ENCODE measurements at places on chromosomes 1 and 21.

DNA sequence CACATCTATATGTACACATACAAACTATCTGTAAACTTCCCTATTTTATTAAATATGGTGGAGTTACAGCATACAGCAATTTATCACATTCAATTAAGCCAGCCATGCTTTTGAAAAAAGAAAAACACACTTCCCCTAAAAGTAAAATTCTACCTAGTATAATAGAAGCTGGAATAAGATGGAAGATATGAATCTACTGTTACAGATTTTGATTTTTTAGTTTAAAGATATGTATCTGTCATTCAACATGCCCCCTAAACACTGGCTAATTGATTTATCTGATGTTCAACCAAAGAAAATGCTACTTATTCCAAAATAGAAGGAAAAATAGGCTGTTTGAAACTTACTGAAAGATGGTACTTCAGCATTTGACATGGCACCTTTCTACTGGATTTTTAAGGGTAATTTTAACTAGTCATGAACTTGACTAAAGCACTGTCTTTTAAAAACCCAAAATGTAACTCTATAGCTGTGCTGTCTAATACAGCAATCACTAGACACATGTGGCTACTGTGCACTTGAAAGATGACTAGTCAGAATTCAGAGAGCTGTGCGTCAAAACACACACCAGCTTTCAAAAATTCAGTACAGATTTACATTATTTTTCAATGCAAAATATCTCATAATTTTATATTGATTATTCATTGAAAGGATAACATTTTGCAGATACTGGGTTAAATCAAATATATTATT lies 25.0 kb downstream of the NRIP1 start:
- no peak overlapping the region for H3K4me3 ChIP-seq
- H3K27ac ChIP-seq = no peak overlapping the region
- no peak for DNase-seq
- peaks cover 14% of the 10 kb centered on the region for H3K36me3 ChIP-seq

DNA sequence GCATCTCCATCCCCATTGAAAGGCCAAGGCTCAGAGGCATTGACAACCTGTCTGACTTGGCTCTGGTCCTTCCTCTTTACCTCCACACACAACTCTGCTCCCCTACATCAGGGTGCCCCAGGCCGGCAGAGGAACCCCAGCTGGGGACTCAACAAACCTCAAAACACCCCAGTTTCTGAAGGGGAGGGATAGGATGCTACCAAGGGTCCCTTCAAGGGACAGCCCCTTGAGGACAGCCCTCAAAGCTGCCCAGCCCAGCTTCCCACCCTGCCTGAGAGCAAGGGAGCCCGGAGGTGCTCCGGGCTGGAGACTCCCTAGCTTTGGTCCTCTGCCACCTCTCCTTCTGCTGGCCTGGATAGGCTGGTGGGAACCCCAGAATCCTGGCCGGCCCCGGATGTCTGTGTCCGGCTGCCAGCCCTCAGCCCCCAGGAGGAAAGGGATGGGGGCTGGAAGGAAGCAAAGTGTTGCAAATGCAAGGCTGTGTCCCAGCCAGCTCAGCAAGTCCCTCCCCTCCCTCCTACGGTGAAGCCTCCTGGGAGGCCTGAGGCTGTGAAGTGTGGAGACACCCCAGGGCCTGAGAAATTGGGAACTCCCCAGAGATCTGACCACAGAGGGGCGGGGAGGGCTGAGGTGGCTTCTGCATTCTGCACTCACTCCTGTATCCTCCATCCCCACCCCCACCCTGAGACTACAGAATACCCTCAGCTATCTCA lies 1.1 kb upstream of the MARCKSL1 start:
- peaks cover 35% of the 10 kb centered on the region for H3K4me1 ChIP-seq
- H3K4me3 ChIP-seq = peak overlapping the region; percentile 50
- DNase-seq = peak; percentile 59
- peaks cover 18% of the 10 kb centered on the region for H3K36me3 ChIP-seq
- no peaks in the 10 kb centered on the region for H3K27me3 ChIP-seq

DNA sequence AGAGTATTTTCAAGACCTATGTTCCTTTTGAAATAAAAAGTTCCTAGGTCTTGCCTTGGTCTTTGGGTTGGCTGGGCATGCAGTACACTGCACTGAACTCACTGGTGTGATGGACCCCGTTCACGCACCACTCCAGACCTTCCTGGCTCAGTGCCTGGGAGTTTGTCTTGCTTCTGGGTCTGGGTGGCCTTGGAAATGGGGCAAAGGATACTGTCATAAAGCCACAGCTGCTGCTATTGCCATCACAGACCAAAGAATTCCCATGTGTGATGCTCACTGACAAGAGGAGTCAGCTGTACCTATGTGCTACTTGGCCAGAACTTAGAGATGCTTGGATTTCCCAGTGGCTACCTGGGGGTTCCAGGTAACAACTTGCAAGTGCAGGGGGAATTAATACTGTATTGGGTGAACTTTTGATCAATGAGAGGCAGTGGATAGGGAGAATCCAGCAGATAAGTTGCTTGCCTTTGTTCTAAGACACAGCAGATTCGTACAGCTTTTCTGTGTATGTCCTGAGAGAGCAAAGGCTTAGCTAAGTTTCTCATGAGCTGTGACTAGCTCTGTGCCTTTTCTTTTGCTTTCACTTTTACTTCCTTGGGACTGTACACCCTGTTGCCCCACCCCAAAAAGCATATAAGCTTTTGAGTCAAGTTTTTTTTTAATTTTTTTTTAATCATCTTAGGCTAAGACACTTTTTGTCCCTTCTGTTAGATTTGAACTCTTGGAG lies 115.3 kb downstream of the RUNX1 start:
- peaks cover 83% of the 10 kb centered on the region for H3K4me1 ChIP-seq
- peaks cover 25% of the 10 kb centered on the region for H3K36me3 ChIP-seq
- H3K27me3 ChIP-seq = no peaks in the 10 kb centered on the region
- peak; percentile 37 for DNase-seq

DNA sequence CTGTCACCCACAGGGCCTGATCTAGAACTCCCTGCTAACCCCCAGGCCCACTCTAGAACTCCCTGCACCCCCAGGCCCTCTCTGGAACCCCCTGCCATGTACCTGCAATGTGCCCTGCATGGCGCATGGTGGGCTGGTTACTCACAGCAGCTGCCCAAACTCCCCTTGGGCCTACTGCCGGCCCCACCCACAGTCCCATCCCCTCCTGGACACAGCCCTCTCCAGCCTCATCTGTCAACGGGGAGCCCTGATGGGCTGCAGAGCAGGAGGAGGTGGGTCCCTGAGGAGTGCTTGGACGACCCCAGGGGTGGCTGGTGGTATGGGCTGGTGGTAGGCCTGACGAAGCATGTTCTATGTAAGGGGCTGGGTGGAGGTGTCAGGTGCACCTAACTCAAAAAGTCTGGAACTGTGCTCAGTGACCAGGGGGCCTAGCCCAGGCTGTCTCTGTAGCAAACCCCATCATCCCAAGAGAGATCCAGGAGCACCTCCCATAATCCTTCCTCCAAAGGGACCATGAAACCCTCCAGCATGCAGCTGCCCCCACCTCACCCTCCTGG lies 19.0 kb upstream of the PRSS38 start:
- H3K27me3 ChIP-seq = peaks cover 7% of the 10 kb centered on the region
- no peak overlapping the region for H3K4me3 ChIP-seq
- no peak for DNase-seq
- H3K4me1 ChIP-seq = no peaks in the 10 kb centered on the region
- H3K27ac ChIP-seq = no peak overlapping the region

DNA sequence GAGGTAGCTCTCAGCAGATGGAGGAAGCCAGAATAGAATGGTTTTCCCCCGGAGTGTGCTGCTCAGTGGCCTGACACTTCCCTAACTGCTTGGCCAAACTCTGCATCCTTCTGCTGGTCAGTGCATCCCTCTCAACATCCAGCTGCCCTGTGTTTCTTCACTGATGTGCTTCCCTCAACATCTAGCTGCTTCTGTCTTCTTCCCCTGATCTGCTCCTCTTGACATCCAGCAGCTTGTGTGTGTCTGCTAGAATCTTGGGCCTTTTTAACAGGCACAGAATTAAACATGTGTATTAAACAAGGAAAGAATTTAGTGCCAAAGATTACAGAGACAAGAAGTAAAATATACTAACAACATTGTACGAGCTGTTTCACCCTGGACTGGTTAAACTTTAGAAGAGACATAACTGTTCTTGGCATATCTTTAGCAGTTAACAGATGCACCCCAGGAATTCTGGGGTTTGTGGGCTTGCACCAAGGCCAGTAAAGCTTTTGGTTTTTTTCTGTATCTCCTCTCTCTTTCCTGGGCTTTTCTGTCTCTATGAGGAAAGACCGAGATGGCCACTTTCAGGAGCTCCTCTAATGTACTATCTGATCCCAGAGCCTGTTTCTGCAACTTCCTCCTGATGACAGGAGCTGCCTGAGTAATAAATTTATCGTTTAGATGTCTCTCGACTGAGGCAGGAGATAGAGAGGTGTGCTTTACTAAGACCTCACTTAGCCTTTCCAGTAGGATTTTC lies 34.8 kb upstream of the HSD3B1 start:
- H3K36me3 ChIP-seq = no peaks in the 10 kb centered on the region
- no peak for DNase-seq
- H3K4me3 ChIP-seq = no peak overlapping the region
- peaks cover 3% of the 10 kb centered on the region for H3K4me1 ChIP-seq

DNA sequence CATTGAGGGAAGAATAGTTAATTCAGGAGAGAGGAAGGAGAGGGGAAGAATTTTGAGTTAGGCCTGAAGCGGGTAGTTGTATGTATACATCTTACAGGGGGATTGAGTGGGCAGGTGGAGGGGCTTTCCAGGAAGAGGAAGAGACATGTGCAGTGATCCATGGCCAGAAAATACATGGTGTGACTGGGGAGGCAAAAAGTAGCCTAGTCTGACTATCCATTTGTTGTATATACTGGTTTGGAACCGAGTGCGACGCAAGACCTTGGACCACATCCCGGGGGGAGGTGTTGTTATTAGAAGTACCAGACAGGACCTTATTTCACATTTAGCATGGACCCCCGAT lies 158.3 kb downstream of the SDCCAG8 start:
- no peak overlapping the region for H3K4me3 ChIP-seq
- H3K27ac ChIP-seq = peak overlapping the region; percentile 44
- peaks cover 45% of the 10 kb centered on the region for H3K4me1 ChIP-seq
- H3K36me3 ChIP-seq = peaks cover 16% of the 10 kb centered on the region
- no peak for DNase-seq
- no peaks in the 10 kb centered on the region for H3K27me3 ChIP-seq

- peaks cover 7% of the 10 kb centered on the region for H3K4me1 ChIP-seq
- no peak for DNase-seq
- H3K27me3 ChIP-seq = no peaks in the 10 kb centered on the region
- H3K4me3 ChIP-seq = no peak overlapping the region
- peaks cover 38% of the 10 kb centered on the region for H3K36me3 ChIP-seq
- H3K27ac ChIP-seq = no peak overlapping the region
Observed at GRCh38 chr21:32308696-32309095, 10.0 kb downstream of the MRAP start.

GRCh38 chr1:201136355-201137023 lies 9.5 kb upstream of the ASCL5 start:
- no peak overlapping the region for H3K4me3 ChIP-seq
- no peak overlapping the region for H3K27ac ChIP-seq
- H3K4me1 ChIP-seq = no peaks in the 10 kb centered on the region
- H3K27me3 ChIP-seq = no peaks in the 10 kb centered on the region

GRCh38 chr1:222880587-222880986 lies 65.7 kb downstream of the DISP1 start:
- H3K4me1 ChIP-seq = peaks cover 11% of the 10 kb centered on the region
- H3K36me3 ChIP-seq = no peaks in the 10 kb centered on the region
- H3K27me3 ChIP-seq = no peaks in the 10 kb centered on the region
- DNase-seq = no peak

- H3K27ac ChIP-seq = no peak overlapping the region
- peaks cover 4% of the 10 kb centered on the region for H3K27me3 ChIP-seq
- no peak for DNase-seq
- no peaks in the 10 kb centered on the region for H3K4me1 ChIP-seq
- no peak overlapping the region for H3K4me3 ChIP-seq
Observed at GRCh38 chr1:30704271-30704670, 19.1 kb downstream of the MATN1 start.

GRCh38 chr1:154406572-154406879 lies 1.4 kb downstream of the IL6R start:
- peak overlapping the region; percentile 64 for H3K27ac ChIP-seq
- H3K27me3 ChIP-seq = peaks cover 6% of the 10 kb centered on the region
- peak overlapping the region; percentile 73 for H3K4me3 ChIP-seq
- peaks cover 71% of the 10 kb centered on the region for H3K4me1 ChIP-seq
- H3K36me3 ChIP-seq = no peaks in the 10 kb centered on the region
- DNase-seq = no peak

GRCh38 chr1:241641773-241642592 lies 1.8 kb upstream of the CHML start:
- no peak overlapping the region for H3K27ac ChIP-seq
- H3K27me3 ChIP-seq = no peaks in the 10 kb centered on the region
- H3K4me1 ChIP-seq = peaks cover 29% of the 10 kb centered on the region
- peaks cover 10% of the 10 kb centered on the region for H3K36me3 ChIP-seq

- no peaks in the 10 kb centered on the region for H3K36me3 ChIP-seq
- no peak for DNase-seq
- no peak overlapping the region for H3K4me3 ChIP-seq
- H3K4me1 ChIP-seq = no peaks in the 10 kb centered on the region
- H3K27me3 ChIP-seq = peaks cover 12% of the 10 kb centered on the region
Observed at GRCh38 chr1:213484333-213484732, 433.3 kb downstream of the RPS6KC1 start.

DNA sequence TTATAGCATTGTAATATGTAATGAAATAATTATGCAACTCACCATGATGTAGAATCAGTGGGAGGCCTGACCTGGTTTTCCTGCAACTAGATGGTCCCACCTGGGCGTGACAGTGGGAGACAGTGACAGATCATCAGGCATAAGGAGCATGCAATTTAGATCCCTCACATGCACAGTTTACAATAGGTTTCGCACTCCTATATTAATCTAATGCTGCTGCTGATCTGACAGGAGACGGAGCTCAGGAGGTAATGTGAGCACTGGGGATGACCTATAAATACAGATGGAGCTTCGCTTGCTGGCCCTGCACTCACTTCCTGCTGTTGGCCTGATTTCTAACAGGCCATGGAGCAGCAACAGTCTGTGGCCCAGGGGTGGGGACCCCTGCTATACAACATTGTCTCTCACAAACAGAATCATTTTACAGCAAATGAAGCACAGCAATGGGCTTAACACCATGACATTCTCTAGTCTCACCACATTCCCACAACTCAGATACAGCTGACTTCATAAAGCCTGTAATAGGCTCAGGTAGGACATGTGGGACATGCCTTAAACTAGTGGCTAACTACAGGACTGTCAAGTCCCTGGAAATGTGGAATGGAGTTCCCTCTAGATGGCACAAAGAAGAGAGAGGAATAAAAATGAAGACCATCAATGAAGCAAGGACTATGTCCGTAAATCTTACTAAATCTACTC lies 40.7 kb upstream of the SLC5A9 start:
- H3K4me3 ChIP-seq = no peak overlapping the region
- no peaks in the 10 kb centered on the region for H3K4me1 ChIP-seq
- peaks cover 3% of the 10 kb centered on the region for H3K27me3 ChIP-seq

GRCh38 chr1:217014066-217014465 lies 290.8 kb upstream of the ESRRG start:
- H3K4me3 ChIP-seq = no peak overlapping the region
- DNase-seq = no peak
- no peaks in the 10 kb centered on the region for H3K27me3 ChIP-seq
- H3K27ac ChIP-seq = no peak overlapping the region
- no peaks in the 10 kb centered on the region for H3K4me1 ChIP-seq

- no peak for DNase-seq
- H3K4me3 ChIP-seq = no peak overlapping the region
- H3K4me1 ChIP-seq = peaks cover 24% of the 10 kb centered on the region
Observed at GRCh38 chr1:58583496-58583895, 6.4 kb upstream of the TACSTD2 start.

- no peak overlapping the region for H3K27ac ChIP-seq
- peaks cover 15% of the 10 kb centered on the region for H3K4me1 ChIP-seq
- H3K36me3 ChIP-seq = no peaks in the 10 kb centered on the region
- H3K27me3 ChIP-seq = peaks cover 25% of the 10 kb centered on the region
Observed at GRCh38 chr1:51329443-51330325, 678 bp downstream of the TTC39A start.
